HuH-7.5 (cell line): ENCODE measurements at places on chromosomes 1 and 21.

DNA sequence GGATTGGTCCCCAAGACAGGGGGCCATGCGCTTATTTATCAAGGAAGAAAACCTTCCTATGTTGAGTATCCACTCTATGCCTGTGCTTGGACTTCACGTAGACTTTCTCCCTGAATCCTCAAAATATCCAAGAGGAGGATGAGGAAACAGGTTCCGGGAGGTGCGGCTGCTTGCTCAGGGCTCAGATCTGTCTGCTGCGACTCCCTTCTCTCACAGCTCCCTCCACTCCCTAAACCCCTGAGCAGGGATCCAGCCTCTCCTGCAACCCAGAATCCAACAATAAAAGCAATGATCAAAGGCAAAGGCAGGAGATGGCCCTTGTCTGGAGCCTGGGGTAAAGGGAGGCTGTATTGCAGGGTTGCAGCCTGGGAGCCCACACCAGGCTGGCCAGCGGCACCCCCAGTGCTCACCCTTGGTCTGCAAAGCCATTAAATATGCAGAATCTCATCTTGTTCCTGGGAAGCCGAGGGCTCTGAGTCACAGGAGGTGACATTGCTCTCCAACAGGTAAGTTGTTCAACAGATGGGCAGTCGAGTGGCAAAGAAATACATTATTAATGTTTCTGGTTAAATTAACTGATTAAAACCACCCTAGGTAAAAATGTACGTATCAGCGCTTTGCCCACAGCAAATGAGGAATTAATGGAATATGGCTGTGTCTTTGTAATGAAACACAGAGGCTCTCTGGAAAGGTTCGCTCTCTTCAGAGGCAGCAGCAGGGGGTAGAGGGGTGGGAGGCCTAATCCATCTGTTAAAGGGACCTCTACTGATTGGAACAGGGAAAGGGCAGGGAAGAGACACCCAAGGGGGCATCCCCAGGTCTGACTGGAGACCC, 111.5 kb downstream of the GRIK3 start:
- no peak for DNase-seq

DNA sequence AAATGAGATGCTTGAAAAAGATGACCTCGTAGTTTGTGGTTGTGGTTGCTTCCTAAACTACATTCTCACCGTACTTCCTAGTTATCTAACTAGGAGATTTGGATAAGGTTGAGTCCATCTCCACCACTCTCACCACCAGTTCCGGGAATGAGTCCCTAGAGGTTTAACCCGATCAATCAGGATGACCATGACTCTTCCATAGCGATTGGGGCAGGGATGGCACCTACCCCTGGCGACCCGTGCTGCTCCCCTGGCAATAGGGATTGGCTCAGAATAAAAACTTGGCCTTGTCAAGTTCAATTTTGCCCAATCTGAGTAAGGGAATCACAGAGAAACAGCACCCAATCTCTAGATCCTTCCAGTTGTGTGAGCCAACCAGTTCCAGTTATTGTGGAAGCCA, 2.7 kb upstream of the MIS18A start:
- DNase-seq: no peak

GRCh38 chr1:55400508-55400907, 185.3 kb upstream of the USP24 start:
- no peak for DNase-seq

- DNase-seq: no peak
These were observed 37.5 kb downstream of the GPR88 start for GRCh38 chr1:100575406-100575805.

DNA sequence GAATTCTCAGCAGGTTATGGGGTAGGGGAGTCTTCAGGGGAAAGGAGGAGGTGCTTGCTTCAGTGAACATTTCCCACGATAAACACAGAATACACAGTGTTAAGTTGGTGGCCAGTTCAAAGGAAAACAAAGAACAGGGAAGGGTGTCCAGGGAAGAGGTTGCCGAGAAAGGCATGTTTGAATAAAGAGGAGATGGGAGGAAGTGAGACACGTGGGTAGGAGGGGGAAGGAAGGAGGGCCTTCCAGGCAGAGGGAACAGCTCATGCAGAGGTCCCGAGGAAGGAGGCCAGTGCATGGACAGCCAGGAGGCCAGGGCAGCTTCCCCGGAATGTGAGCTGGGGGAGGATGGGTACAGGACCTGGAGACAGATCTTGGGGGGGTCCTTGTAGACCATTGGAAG, 130.3 kb upstream of the TMEM51 start:
- no peak for DNase-seq

GRCh38 chr1:33346927-33347649, 26.2 kb upstream of the A3GALT2 start:
- peak; percentile 74 for DNase-seq

DNA sequence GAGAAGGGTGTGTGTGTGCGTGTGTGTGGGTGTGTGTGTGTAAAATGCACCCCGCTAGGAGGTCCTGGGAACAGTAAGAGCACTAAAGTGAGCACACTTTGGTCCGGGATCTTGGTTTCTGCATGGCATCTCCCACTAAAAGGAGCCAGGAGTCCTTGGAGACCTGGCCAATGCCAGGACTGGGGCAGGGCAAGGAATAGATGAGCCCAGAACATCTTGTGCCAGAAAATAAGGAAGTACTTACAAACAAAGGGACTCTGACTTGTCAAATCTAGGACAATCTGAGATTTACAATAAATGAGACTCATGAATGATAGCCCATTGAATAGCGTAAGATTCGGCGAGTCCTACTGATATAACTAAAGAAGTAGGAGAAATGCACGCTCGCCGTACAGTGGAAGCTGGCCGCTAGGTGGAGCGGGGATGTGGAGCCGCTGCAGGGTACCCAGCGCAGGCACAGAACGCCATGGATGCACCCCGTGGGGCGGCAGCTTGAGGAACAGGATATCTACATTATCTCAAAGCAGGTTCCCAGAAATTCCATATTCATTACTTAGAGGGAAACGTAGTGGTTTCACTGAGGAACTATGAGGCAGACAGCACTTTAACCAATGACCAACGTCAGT, 7.1 kb downstream of the SLC37A1 start:
- DNase-seq: no peak

DNA sequence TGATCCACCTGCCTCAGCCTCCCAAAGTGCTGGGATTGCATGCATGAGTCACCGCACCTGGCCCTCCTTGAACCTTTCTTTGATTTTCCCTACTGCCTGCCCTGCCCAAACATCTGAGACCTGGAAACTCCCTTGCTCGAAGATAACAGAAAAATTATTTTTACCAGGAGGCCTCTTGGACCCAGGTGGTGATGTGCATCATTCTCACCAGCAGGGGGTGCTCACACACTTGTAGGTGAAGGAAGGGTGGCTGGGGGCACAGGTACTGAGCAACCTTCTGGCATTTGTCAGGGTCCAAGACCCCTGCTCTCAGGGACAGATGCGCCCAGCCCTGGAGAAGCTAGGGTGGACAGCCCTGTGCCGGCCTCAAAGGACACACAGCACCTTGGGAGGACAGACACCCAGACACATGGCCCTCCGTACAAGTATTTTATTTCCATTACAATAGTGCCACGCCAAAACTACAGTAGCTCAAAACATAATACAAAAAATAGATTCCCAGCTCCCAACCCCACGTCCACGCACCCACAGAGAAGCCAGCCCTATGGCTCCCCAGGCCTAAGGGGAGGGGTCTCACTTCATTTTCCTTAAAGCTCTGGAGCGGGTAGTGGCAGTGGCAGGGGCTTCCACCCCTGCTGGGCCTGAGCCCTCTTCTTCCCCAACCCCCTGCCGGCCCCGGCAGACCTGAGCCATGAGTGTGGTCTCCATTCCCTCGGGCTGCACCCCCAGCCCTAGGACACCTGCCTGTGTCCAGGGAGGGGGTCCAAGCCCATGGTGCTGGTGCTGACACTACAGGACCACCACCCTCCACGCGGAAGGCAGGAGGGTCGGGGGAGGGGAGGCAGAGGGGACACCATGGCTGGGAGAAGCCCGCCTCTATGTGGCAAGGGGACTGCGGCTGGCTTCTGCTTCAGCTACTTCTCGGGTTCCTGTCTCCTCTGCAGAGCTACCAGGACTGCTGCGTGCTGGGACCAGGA, 40.4 kb upstream of the EIF4G3 start:
- DNase-seq: peak; percentile 35

- no peak for DNase-seq
These were observed 18.9 kb downstream of the RIMKLA start for GRCh38 chr1:42399315-42400100.

DNA sequence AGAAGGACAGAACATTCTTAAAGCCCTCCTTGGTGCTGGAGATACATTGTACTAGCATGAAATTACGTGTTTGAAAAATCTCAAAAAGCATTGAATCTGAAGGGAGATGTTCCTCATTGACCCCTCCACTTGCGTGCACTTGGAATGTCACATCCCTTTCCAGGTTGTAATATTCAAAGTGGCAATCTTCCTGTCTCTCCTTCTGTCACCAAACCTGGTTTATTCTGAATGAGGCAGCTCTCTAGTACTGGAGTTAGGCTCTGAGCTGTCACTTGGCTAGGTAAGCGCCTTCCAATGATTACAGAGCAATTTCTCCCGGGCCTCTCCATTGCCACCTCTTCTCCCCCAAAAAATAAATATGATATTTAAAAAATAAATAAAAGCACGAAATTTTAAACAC, 855 bp downstream of the DSCAM start:
- DNase-seq: no peak

- no peak for DNase-seq
These were observed 39.6 kb upstream of the ITPKB start for GRCh38 chr1:226778657-226779058.
